Transverse colon (tissue), 4 donors: ENCODE measurements at places on chromosomes 6 and 20. TPM values are rescaled to one million over a fixed set of nuclear protein-coding genes. Genes with fewer than 3 reads are reported as not detected.

DNA sequence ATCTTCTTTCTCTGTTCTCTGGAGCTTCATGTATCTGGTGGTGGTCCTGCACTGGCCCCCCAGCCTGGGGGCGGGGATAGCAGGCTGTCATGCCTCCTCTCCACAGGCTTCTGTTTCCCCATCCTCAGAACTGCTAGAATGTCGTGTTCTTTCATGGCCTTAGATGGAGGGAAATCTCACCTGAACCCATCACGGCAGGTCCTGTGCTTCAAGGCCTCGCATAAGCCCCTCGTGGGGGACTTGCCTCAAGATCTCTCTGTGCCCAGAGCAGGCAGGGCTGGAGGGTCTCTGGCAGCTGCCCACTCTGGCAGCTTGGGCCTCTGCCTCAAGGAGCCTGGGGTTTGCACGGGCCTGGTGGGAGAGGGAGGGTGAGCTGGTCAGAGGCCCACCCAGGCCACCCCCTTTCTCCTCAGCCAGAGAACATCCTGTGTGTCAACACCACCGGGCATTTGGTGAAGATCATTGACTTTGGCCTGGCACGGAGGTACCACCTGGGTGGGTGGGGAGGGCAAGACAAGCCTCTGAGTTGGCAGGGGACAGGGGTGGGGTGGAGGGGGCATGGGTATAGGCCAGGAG lies 11.3 kb downstream of the MYLK2 start:
- H3K27me3 ChIP-seq = no peaks in the 10 kb centered on the region
- no peaks in the 10 kb centered on the region for H3K4me1 ChIP-seq
- no peak for DNase-seq
- H3K36me3 ChIP-seq = no peaks in the 10 kb centered on the region
- no peak overlapping the region for H3K27ac ChIP-seq

The SIRPB1 gene
- total RNA-seq = not detected

DNA sequence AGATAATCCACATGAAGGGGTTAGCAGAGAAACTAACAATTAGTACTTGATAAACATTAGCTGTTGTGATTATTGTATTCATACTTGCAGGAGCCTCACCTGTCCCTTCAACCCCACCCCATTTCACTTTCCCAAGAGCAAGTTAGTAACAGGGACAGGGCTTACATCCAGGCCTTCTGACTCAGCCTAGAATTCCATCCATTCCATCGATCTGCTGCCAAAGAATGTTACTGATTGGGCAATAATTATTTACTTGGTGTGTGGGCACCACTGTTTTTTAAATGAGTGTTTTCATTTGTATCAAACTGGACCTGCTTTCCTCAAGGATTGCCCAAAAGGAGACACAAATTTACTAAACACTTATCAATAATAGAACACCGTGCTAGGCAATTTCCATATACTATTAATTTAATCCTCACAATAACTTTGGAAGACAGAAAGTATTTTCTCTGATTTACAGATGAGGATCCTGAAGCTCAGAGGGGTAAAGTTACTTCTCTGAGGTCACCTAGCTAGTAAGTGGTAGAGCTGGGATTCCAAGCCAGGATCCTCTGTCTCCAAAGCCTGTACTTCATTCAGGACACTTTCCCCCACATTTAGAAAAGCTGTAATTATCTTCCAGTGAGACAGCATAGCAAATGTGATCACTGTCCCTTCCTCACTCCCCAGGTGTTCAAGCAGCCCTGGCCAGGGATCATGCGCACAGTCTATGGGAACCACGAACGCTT lies 32.8 kb downstream of the GSS start:
- no peaks in the 10 kb centered on the region for H3K4me1 ChIP-seq
- no peak for DNase-seq
- no peaks in the 10 kb centered on the region for H3K27me3 ChIP-seq
- H3K4me3 ChIP-seq = no peak overlapping the region

DNA sequence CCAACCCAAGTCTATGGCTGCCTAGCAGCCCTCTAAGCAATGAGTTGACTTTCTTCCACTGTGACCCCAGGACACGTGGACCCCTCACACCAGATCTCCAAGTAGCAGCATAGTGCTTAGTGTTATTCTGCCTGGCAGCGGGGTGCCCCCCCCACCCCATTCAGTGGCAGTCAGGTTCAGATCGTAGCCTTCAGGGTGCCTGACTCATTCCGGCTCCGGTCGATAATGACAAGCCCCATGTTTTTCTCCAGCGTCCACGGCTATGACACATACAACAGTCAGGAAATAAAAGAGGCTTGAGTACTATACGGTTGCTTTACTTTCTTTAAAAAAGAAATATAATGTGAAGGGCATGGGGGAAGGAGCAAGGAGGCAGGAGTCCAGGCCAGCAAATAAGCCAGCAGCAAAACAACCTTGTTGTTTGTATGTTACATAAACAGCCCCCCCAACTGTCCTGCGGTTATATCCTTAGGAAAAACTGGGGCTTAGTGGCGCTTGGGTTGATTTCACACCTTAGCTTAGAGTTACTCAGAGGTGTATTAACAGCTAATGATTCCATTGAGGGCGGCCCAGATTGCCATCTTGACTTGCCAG lies 23.1 kb downstream of the GNAS start:
- H3K36me3 ChIP-seq = no peaks in the 10 kb centered on the region
- no peak for DNase-seq
- no peaks in the 10 kb centered on the region for H3K4me1 ChIP-seq
- H3K27me3 ChIP-seq = no peaks in the 10 kb centered on the region

DNA sequence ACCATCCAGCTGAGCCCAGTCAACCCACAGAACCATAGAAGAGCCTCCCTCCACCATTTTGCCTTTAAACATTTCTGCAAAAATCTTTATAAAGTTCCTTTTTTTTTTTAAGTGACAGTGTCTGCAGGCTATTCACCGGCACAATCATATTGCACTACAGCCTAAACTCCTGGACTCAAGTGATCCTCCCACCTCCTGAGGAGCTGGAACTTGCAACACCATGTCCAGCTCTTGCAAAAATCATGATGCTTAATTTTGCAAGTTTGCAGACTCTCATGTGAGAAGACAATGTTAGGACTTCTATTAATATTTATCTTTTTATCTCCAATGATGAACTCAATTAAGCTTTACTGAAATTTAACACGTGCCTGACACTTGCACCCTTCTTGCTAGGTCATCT lies 88.8 kb downstream of the INSM1 start:
- H3K4me3 ChIP-seq = no peak overlapping the region
- H3K27me3 ChIP-seq = no peaks in the 10 kb centered on the region
- no peaks in the 10 kb centered on the region for H3K4me1 ChIP-seq

GRCh38 chr6:93790981-93791380 lies 371.6 kb upstream of the EPHA7 start:
- H3K4me3 ChIP-seq = no peak overlapping the region
- H3K27ac ChIP-seq = no peak overlapping the region
- no peak for DNase-seq
- no peaks in the 10 kb centered on the region for H3K36me3 ChIP-seq

GRCh38 chr6:41155132-41155805 lies 1.1 kb upstream of the TREML1 start:
- no peaks in the 10 kb centered on the region for H3K36me3 ChIP-seq
- no peak overlapping the region for H3K27ac ChIP-seq
- H3K4me1 ChIP-seq = no peaks in the 10 kb centered on the region
- H3K4me3 ChIP-seq = no peak overlapping the region
- no peak for DNase-seq

GRCh38 chr6:125858427-125859320 lies 67.9 kb downstream of the NCOA7 start:
- peak; percentile 65 for DNase-seq
- H3K27ac ChIP-seq = no peak overlapping the region
- H3K4me3 ChIP-seq = no peak overlapping the region
- no peaks in the 10 kb centered on the region for H3K36me3 ChIP-seq
- H3K4me1 ChIP-seq = no peaks in the 10 kb centered on the region

The CCN5 gene
- 9.5 TPM for total RNA-seq

DNA sequence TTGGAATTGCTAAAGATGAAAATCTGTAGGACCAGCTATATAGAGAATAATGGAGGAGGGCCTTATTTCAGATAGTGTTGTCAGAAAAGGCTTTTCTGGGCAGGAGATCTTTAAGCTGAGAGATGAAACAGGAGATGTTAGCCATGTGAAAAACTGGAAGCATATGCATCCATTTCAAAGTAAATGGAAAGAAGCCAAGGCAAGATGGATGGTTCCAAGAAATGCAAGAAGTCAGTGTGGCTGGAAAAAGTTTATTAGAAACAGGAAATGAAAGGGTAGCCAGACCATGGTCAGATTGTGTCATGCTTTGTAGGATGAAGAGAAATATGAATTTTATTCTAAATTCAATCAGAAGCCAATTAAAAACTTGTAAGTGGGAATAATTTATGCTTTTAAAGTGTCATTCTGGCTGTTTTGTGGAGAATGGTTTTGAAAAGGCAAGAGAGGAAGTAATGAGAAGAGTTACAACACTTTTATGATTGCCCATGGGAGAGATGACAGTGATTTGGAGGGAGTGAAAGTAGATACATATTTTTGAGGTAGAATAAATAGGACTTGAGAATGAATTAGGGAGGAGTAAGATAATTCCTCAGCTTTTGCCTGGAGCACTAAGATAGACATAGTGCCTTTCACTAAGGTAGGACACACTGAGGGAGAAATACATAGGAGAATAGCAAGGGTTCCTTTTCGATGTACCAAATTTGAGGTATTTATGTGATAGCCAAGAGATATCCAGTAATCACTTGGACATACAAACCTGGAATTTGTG lies 620.1 kb downstream of the HTR1B start:
- H3K27me3 ChIP-seq = no peaks in the 10 kb centered on the region
- no peaks in the 10 kb centered on the region for H3K4me1 ChIP-seq

The B3GALT4 gene
- total RNA-seq = 39.5 TPM

- H3K4me1 ChIP-seq = peaks cover 6% of the 10 kb centered on the region
- H3K27me3 ChIP-seq = no peaks in the 10 kb centered on the region
- no peak for DNase-seq
- no peaks in the 10 kb centered on the region for H3K36me3 ChIP-seq
- H3K4me3 ChIP-seq = peak overlapping the region; percentile 34
These were observed 723 bp upstream of the ARID1B start for GRCh38 chr6:156776470-156776839.
